ENCODE measurements at places on chromosomes 3 and 15.

- DNase-seq: no peak
These were observed 1066.5 kb downstream of the PLOD2 start for GRCh38 chr3:145094355-145094941.

DNA sequence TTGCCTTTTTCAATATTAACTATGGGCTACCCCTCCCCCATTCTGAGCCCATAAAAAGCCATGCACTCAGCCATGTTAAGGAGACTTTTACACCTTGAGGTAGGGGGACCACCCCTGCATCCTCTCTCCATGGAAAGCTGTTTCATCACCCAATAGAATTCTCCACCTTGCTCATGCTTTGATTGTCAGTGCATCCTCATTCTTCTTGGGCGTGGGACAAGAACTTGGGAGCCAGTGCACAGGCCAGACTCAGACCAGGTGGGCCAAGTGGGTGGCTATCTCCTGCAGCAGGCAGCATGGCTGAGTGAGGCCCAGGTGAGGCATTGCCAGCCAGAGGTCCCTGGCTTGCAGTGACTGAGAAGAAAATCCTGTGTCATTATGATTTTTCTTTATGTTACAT is 357.4 kb upstream of the CDIN1 start:
- DNase-seq: no peak

GRCh38 chr3:193767353-193768069 is 174.5 kb downstream of the OPA1 start:
- no peak for DNase-seq

- no peak for DNase-seq
These were observed 27.6 kb upstream of the LIMD1 start for GRCh38 chr3:45566951-45567411.

GRCh38 chr15:84600331-84600686 is 500 bp upstream of the ZSCAN2 start:
- DNase-seq: peak; percentile 76

GRCh38 chr3:26202169-26202568 is 412.3 kb downstream of the OXSM start:
- DNase-seq: no peak

DNA sequence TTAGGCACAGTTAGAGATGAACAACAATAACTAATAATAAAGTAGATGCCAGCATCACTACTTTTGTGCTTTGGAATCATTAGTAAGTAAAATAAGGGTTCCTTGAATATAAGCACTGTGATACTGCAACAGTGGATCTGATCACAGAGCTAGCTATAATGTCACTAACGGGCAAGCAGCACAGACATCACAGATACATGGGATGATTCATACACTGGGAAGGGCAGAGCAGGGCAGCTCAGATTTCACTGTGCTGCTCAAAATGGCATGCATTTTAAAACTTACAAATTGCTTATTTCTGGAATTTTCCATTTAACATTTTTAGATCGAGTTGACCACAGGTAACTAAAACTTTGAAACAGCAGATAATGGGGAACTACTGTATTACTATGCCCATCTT is 476.6 kb downstream of the FHIT start:
- no peak for DNase-seq

- DNase-seq: no peak
These were observed 277.9 kb downstream of the BBX start for GRCh38 chr3:107800710-107801109.

DNA sequence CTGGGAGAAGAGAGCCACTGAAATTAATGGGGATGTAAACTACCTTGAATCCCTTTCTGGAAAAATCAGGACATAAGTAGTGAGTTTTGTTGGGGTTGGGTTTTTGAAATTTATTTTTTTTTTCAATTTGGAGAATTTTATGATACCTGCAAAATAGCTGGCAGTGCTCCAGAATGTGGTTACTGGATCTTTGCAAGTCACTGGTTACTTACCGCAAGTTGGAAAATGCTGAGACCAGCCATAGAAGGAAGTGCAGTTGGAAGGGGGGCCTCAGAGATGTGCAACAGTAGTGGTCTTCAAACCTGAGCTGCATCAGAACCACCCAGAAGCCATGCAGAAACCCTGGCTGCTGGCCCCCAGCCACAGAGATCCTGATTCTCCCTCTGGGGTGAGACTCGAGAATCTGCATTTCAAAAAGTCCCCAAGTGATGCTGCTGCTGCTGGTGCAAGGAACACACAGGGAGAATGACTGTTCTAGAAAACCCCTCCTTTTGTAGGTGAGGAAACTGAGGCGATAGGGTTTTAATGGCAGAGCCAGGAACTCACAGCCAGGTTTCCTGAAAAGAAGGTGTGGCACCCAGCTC is 39.7 kb downstream of the SEMA5B start:
- DNase-seq: no peak

DNA sequence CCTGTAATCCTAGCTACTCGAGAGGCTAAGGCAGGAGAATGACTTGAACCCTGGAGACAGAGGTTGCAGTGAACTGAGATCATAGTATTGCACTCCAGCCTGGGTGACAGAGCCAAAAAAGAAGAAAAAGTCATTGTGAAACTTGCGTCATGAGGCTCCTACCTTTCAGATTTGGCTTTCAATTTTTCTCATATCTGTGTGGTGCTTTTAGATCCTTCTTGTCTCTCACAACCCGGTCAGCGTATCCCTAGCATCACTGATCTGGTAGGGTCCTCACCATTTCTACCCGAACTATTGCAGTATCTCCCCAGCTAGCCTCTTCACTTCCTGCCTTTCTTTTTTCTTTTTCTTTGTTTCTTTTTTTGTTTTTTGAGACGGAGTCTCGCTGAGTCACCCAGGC is 21.6 kb upstream of the GCNT3 start:
- DNase-seq: no peak

DNA sequence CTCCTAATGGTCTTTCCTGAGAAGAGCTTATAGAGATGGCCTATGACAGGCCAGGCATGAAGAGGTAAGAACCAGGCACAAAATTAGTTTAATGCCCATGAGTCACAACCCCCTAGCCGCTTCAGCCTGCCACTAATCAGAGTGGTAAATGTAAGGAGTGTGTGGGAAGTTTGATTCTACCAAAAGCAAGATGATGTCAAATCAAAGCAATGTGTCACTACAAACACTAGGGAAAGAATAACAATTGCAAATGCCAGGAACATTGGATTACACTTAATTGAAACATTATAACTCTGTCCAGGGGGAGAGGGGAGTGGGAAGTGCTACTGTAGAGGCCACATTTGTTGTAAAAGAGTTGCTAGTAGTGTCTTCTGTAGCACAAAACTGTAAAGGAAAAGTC is 596.6 kb upstream of the AGTR1 start:
- no peak for DNase-seq

- DNase-seq: no peak
These were observed 80.3 kb upstream of the ABHD2 start for GRCh38 chr15:89007989-89008388.

DNA sequence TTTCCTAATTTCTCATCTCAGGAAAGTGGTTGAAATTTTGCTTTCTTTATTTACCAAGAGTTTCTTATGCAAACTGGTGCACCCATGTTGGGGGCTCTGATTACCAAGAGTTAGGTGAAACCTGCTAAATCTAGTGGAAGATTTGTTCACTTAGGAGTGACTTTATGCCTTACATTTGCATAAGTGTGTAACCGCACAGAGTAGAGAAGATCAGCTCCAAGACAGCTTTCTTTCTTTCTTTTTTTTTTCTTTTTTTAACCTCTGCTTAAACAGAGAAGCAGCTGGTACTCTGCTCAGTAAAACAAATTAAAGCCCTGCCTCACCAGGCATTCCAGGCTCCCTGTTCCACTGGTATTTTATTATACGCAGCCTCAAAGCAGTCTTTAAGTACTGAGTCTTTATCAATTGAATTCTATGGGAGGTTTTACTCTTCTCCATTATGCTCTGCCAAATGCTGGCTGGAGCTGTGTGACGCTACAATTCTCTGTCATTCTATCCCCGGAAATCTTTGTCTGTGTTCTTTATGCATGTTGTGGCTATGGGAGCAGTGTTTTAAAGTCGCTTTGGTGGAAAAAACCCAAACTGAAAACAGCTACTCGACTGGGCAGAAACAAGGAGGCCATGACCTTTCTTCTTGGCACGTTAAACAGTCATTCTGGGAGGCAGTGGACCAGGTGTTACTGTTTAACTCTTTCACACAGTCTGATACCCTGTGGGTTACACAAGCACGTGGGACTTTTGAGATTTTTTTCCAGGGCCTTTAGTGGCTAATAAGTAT is 55.2 kb upstream of the GBE1 start:
- no peak for DNase-seq

DNA sequence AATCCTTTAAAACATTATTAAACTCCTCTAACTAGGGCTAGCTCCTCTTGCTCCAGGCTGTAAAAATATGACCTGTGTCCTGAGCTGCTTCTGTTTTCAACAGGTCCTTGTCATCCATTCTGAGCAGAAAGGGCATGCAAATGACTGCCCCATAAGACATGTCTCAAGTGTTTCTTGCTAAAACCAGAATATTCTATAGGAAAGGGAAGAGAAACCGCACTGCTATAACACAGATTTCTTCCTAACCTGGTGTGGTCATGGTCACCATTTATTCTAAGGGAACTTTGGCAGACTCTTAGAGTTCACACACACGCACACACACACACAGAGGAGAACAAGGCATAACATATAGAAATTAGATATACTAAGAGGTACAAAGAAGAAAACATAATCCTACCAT is 34.2 kb upstream of the B3GNT5 start:
- no peak for DNase-seq

- DNase-seq: no peak
These were observed 132.5 kb downstream of the EPHB1 start for GRCh38 chr3:134927599-134927998.

DNA sequence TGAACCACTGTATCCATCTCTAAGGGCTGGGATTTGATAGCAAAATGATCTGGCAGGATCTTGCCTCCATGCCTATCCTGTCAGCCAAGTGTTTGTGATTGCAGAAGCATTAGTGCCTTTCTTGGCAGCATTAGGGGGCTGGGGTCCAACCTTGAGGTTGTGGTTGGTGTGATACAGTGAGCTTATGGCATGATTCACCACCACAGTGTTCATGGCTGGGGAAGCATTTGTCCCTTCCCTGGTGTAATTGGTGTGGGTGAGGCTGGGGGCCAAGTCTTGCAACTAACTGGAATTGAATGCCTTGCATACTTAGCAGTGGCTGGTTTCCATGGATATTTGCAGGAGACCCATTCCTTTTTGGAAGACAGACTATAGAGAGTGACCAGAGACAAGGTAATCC is 271.0 kb upstream of the TBL1XR1 start:
- DNase-seq: no peak

DNA sequence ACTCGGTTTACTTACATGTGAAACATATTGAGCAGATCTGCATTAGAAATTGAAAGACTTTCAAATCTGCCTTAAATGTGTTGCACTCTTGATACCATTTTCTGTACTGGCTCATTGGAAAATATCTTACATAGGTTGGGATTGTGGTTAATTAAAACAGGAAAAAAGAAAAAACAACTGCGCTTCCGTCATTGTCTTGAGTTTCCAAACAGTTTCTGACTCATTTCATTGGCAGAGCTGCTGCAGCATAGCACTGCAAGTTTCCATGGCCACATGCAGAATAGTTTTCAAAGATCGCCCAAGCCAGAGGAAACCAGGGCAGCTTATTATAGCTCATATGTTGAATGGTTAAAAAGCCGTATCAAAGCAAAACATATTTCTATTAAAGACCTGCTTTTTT is 446.6 kb upstream of the BCHE start:
- no peak for DNase-seq

- no peak for DNase-seq
These were observed 155.6 kb upstream of the TSC22D2 start for GRCh38 chr3:150252462-150252861.
